ENCODE measurements at places on chromosomes 11 and 22. TPM values are rescaled to one million over a fixed set of nuclear protein-coding genes. Genes with fewer than 3 reads are reported as not detected.

DNA sequence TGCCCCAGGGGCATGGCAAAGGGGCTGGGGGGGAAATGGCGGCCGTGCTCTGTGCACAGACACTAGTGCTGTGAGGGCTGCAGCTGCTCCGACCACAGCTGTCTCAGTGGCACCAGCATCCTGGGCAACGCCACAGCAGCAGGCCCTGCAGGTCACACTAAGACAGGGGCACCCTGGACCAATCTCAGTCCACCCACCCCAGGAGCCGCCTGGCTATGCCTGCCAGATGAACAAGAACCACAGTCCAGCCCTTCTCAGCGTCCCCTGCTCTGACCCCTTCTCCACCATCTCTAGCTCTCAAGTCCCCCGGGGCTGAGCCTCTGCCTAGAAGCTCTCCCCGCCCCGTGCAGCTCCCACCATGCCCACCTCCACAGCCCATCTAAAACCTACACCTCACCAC lies 16.5 kb downstream of the TUBGCP6 start:
- no peak for DNase-seq
- H3K36me3 ChIP-seq, result peaks cover 48% of the 10 kb centered on the region
- no peak overlapping the region for H3K4me3 ChIP-seq
- no peaks in the 10 kb centered on the region for H3K27me3 ChIP-seq

DNA sequence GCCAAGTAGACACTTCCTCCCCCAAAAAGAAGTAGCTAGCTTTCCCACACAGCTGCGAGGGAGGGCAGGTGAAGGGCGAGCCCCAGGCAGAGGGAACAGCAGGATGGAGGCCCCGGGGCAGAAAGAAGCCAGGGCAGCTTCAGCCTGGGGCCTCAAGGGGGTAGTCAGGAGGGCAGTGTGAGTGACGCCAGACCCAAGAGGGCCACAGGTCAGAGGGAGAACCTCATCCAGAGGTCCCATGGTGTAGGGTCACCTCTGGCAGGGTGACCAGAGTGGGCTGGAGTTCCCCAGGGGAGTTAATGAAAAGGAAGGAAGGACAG lies 9.2 kb downstream of the PRR5 start:
- no peaks in the 10 kb centered on the region for H3K4me1 ChIP-seq
- no peak for DNase-seq
- no peak overlapping the region for H3K4me3 ChIP-seq
- no peak overlapping the region for H3K27ac ChIP-seq

DNA sequence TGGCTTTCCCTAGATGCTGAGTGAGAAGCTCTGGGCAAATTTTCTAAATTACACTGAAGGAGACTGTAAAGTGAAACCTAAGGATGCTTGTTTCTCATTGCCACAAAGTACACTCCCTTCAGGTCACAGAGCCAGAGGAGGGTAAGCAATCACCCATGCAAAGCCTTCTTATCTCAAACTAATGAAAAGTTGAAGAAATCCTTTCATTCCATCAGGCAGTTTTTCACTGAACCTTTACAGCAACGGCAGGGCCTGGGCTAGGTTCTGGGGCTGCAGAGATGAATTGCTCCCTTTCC lies 106.2 kb downstream of the RASSF10 start:
- no peak for DNase-seq
- no peak overlapping the region for H3K27ac ChIP-seq
- no peaks in the 10 kb centered on the region for H3K36me3 ChIP-seq
- no peaks in the 10 kb centered on the region for H3K4me1 ChIP-seq
- H3K4me3 ChIP-seq, result no peak overlapping the region

GRCh38 chr11:33844236-33844635 lies 47.6 kb downstream of the LMO2 start:
- H3K4me3 ChIP-seq, result no peak overlapping the region
- no peak for DNase-seq
- H3K4me1 ChIP-seq, result no peaks in the 10 kb centered on the region
- H3K27me3 ChIP-seq, result no peaks in the 10 kb centered on the region
- no peak overlapping the region for H3K27ac ChIP-seq

DNA sequence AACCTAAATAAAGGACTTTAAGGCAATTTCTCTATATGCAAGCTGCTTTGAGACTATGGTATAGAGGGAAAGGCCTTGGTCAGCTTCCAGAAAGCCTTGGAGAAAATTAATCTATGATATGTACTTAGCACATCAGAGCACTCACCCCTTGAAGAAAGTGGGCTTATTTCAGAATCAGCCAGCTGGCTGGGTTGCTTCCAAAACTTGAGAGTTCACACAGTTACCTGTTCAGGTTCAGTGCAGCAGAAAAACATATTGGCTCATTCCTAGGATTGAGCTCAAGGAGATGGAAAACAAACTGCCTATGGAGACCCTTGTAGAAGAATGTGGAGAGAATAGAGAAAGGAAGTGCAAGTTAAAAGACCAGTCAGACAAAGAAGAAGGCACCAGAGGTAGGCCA lies 22.7 kb downstream of the CCDC81 start:
- H3K27me3 ChIP-seq, result no peaks in the 10 kb centered on the region
- no peak overlapping the region for H3K27ac ChIP-seq
- no peak for DNase-seq
- H3K4me1 ChIP-seq, result peaks cover 13% of the 10 kb centered on the region
- no peak overlapping the region for H3K4me3 ChIP-seq

Gene C11orf65
- total RNA-seq, result not detected

GRCh38 chr11:14551380-14551779 lies 31.2 kb upstream of the PSMA1 start:
- no peak overlapping the region for H3K4me3 ChIP-seq
- no peak overlapping the region for H3K27ac ChIP-seq
- H3K27me3 ChIP-seq, result no peaks in the 10 kb centered on the region
- H3K4me1 ChIP-seq, result no peaks in the 10 kb centered on the region

GRCh38 chr11:2991452-2992233 lies 486 bp downstream of the NAP1L4 start:
- peak overlapping the region; percentile 93 for H3K27ac ChIP-seq
- H3K4me3 ChIP-seq, result peak overlapping the region; percentile 97
- no peak for DNase-seq
- H3K4me1 ChIP-seq, result peaks cover 44% of the 10 kb centered on the region

Gene RFPL3
- total RNA-seq, result not detected

Gene PANX2
- 2.5 TPM for total RNA-seq

- H3K27ac ChIP-seq, result no peak overlapping the region
- no peaks in the 10 kb centered on the region for H3K27me3 ChIP-seq
- DNase-seq, result no peak
- no peaks in the 10 kb centered on the region for H3K36me3 ChIP-seq
- no peak overlapping the region for H3K4me3 ChIP-seq
- no peaks in the 10 kb centered on the region for H3K4me1 ChIP-seq
Observed at GRCh38 chr11:131796541-131796940, 426.1 kb downstream of the NTM start.

DNA sequence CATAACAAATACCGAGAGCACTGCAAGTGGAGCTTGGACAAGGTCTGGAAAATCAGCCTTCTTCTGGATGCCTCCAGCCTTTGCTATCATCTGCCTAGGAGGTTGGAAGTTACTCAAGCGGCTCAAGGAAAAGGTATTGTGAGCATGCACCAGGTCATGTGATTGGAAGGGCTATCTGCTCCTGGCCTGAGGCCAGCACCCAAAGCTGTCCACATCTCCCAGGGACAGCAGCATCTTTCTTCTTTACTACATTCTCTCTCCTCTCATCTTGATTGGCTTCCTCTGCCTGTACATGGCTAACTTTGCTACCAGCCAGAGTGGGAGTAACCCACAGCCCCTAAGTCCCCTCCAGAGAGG lies 44.2 kb upstream of the AMPD3 start:
- no peaks in the 10 kb centered on the region for H3K36me3 ChIP-seq
- no peaks in the 10 kb centered on the region for H3K27me3 ChIP-seq
- H3K4me3 ChIP-seq, result no peak overlapping the region
- no peak for DNase-seq
- no peak overlapping the region for H3K27ac ChIP-seq
- peaks cover 18% of the 10 kb centered on the region for H3K4me1 ChIP-seq

Gene ZNF70
- 13.8 TPM for total RNA-seq

- H3K4me3 ChIP-seq, result no peak overlapping the region
- H3K36me3 ChIP-seq, result no peaks in the 10 kb centered on the region
- DNase-seq, result no peak
- H3K4me1 ChIP-seq, result no peaks in the 10 kb centered on the region
- no peak overlapping the region for H3K27ac ChIP-seq
Observed at GRCh38 chr11:16052750-16053149, 303.6 kb downstream of the SOX6 start.

Gene SNX15
- total RNA-seq, result 20.7 TPM

- no peak for DNase-seq
Observed at GRCh38 chr11:47723041-47723440, 7.9 kb upstream of the AGBL2 start.

Gene CFAP300
- total RNA-seq, result 3.3 TPM

Gene NLRP6
- 5.6 TPM for total RNA-seq

Gene DERL3
- 3.0 TPM for total RNA-seq

Gene AAMDC
- total RNA-seq, result 38.9 TPM

Gene BAD
- 83.8 TPM for total RNA-seq

- no peak overlapping the region for H3K4me3 ChIP-seq
- H3K27ac ChIP-seq, result no peak overlapping the region
- no peaks in the 10 kb centered on the region for H3K27me3 ChIP-seq
- DNase-seq, result no peak
Observed at GRCh38 chr22:43583501-43583900, 171.7 kb downstream of the MPPED1 start.

DNA sequence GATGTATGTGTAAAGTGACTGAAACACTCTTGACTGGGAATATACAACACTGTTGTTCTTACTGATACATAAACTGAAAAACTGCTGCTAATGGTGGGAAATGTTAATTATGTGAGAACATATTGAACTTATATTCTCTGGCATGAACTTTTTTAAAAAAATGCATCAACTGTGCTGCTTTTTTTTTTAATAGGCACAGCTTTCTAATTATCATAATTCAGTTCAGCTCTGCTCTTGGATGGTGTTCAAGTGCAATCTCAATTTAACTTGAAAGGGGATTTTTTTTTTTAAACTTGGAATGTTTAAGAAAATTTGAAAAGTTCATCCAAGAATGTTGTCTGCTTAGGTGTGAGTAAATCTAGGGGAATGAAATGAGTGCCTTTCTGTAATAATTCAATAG lies 5.2 kb downstream of the TEAD1 start:
- no peak for DNase-seq
- no peak overlapping the region for H3K27ac ChIP-seq
- H3K4me1 ChIP-seq, result peaks cover 7% of the 10 kb centered on the region

Gene FOSL1
- 143 TPM for total RNA-seq

Gene MRGPRE
- total RNA-seq, result not detected

- H3K36me3 ChIP-seq, result peaks cover 7% of the 10 kb centered on the region
- peak overlapping the region; percentile 76 for H3K4me3 ChIP-seq
- DNase-seq, result no peak
- H3K4me1 ChIP-seq, result peaks cover 42% of the 10 kb centered on the region
- H3K27me3 ChIP-seq, result no peaks in the 10 kb centered on the region
- no peak overlapping the region for H3K27ac ChIP-seq
Observed at GRCh38 chr11:60844045-60844869, 2.3 kb downstream of the CCDC86 start.

- no peak for DNase-seq
- H3K27me3 ChIP-seq, result peaks cover 12% of the 10 kb centered on the region
- H3K4me3 ChIP-seq, result no peak overlapping the region
Observed at GRCh38 chr11:118156531-118157185, 4.0 kb upstream of the SCN4B start.

Gene TRIM66
- total RNA-seq, result 10.2 TPM

- H3K27ac ChIP-seq, result no peak overlapping the region
- H3K4me1 ChIP-seq, result no peaks in the 10 kb centered on the region
- H3K36me3 ChIP-seq, result no peaks in the 10 kb centered on the region
Observed at GRCh38 chr22:39470451-39471291, 13.9 kb downstream of the MGAT3 start.

- H3K36me3 ChIP-seq, result no peaks in the 10 kb centered on the region
- no peak for DNase-seq
- no peak overlapping the region for H3K4me3 ChIP-seq
- H3K27ac ChIP-seq, result no peak overlapping the region
- no peaks in the 10 kb centered on the region for H3K27me3 ChIP-seq
Observed at GRCh38 chr11:86183694-86184093, 60.9 kb upstream of the EED start.

DNA sequence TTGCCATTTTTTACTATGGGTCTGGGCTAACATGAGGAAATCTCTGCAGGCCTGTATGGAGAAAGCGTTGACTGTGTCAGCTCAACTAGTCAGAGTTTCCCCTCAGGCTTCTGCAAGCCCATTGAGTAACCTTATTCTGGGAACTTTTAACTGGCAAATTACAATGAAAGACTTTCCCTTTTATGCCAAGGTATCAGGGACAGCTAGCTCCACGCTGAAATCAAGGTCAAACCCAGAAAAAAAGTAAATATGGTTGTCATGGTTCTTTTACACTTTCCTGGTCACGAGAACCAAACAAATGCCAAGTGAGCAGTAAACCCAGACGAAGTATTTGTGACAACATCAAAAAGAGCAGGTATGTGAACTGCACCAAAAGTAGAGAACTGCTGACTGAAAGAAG lies 13.8 kb downstream of the OSBP start:
- no peak overlapping the region for H3K27ac ChIP-seq
- no peaks in the 10 kb centered on the region for H3K27me3 ChIP-seq
- H3K36me3 ChIP-seq, result peaks cover 71% of the 10 kb centered on the region
- no peak for DNase-seq
- H3K4me1 ChIP-seq, result no peaks in the 10 kb centered on the region

- peaks cover 60% of the 10 kb centered on the region for H3K4me1 ChIP-seq
- no peaks in the 10 kb centered on the region for H3K27me3 ChIP-seq
- H3K4me3 ChIP-seq, result no peak overlapping the region
- peaks cover 10% of the 10 kb centered on the region for H3K36me3 ChIP-seq
- no peak overlapping the region for H3K27ac ChIP-seq
Observed at GRCh38 chr22:45690008-45690407, 18.4 kb downstream of the ATXN10 start.

Data from thoracic aorta (tissue), 2 donors.